ENCODE measurements at places on chromosomes 2 and 18.

DNA sequence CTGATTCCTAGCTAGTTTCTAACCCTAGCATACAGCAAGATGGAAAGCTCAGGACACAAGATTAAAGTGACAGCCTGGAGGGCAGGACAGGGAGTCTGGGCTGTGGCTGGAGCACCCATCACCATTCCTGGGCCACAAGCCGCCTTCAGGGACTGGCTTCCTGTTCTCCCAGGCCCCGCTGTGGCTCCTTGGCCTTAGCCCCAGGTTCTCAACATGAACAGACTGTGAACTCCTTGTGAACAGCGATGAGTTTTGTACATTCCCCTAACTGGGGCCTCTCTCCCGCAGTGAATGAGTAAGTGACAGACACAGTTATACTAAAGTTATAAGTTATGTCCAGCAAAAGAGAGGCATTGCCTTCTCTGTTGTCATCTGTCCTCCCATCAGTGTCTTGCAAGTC lies 35.9 kb upstream of the SLC14A1 start:
- DNase-seq: no peak

GRCh38 chr2:32941944-32942690 lies 4.6 kb upstream of the LTBP1 start:
- no peak for DNase-seq

- no peak for DNase-seq
Observed at GRCh38 chr2:201116959-201117734, 1.2 kb downstream of the CFLAR start.

DNA sequence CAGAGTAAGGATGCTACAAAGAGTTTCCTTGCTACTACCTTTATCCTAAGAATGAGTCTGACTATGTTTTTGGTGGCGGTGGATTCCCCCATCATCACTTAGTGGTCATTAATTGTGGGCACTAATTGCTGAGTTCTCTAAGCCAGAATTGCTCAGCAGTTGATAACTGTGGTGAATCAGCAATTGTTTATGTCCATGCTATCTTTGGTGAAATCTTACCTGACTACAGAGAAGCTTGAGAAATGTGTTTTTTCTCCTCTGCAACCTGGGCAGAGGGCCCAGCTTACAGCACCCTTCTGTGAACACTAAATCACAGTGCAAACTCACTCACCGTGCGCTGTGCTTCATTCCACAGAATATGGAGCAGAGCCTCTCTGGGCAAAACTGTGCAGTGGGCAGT lies 683.6 kb downstream of the CNTNAP5 start:
- DNase-seq: no peak

DNA sequence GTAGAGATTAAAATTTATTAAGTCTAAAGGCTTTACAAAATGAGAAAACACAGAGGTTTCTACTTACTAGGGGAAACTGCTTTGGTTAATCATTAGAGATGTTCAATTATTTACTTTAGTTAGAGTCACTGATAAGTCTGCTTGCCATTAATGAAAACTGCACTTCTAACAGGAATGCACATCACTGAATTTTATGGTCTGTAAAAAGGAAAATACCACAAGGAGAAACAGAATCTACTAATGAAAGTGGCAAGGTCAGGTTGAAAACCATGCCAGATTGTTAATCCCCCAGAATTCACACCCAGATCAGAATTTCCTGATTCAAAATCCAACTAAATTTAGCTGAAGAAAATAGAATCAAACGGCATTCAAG lies 90.5 kb upstream of the GRB14 start:
- DNase-seq: no peak

- no peak for DNase-seq
Observed at GRCh38 chr2:218278531-218279360, 8.4 kb downstream of the PNKD start.

- no peak for DNase-seq
Observed at GRCh38 chr2:190984595-190984994, 29.4 kb downstream of the STAT1 start.

DNA sequence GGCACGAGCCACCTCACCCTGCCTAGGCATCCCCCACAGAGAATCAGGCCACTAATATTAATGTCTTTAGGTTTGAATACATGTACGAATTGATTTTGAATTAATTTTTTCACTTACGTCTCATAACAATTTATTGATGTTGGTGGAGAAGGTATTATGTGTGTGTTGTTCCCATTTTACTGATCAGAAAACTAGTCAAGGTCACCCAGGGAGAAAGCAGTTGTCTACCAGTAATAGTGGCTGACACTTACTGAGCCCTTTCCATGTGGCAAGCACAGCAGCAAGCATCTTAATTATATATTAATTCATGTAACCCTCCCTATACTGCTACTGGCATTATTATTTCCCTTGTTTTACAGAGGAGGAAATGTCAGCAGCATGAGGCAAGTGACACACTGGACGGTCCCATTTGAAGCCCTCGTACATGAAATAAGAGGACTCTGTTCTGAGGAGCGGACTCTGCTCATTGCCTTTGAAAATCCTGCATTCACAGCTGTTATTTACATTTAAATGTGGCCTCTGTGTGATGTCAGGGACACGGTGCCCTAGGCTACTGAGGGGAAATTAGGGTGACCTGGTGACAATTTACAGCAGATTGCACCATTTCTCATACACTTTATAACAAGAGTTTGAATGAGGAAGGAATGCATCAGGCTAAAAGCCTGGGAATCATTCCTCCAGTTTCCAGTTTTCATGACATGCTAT lies 30.9 kb upstream of the KCNE4 start:
- DNase-seq: no peak

DNA sequence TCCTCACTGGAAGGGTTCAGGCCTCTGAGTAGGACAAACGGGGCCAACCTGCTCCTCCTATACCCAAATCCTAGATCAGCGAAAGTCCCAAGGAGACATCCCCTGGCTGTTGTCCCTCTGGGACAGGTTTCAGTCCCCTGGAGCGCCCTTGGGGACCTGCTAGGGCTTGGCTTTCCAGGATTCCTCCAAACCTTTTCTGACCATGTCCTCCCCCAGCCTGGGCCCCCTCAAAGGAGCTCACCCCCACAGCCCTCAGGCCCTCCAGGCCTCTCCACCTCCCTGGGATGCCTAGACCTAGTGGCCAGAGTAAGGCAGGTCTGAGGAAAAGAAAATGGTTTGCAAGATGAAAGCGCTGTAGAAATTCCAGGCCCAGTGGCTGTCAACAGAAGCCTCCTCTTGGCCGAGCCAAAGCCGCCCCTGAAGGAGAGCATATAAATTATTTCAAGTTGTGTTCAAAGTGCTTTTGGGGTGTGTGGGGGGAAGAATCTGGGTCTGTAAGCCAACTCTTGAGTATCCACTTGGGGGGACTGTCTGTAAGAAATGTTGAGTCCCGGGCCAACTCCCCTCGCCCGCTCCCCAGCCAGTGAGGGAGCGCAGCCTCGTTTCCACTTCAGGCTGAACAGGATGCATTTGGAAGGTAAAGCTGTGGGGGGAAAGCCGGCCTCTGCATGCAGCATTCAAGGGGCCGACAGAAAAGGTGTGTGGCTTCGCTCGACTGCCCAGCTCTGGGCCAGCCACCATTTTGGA lies 158.6 kb downstream of the DYSF start:
- peak; percentile 27 for DNase-seq

- no peak for DNase-seq
Observed at GRCh38 chr2:135948141-135948540, 37.3 kb downstream of the DARS1 start.

- DNase-seq: no peak
Observed at GRCh38 chr18:33781429-33781828, 203.4 kb downstream of the ASXL3 start.

DNA sequence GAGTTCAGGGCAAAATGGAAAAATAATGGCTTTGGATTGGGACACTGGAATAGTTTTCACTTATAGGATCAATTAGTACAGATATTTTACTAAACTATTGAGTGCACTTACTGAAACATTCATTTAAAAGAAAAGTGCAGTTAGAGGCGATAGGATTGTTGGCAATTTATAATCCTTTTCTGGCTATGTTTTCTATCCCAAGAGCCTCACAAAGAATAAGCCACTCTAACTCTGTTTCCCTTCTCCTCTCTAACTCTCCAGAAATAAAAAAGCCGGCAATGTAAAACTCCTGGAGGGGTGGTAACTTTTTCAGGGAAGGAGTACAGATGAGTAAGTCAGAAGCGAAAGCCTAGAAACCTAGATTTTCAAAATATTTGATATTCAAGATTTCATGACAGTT lies 91.3 kb downstream of the EPHA4 start:
- no peak for DNase-seq

DNA sequence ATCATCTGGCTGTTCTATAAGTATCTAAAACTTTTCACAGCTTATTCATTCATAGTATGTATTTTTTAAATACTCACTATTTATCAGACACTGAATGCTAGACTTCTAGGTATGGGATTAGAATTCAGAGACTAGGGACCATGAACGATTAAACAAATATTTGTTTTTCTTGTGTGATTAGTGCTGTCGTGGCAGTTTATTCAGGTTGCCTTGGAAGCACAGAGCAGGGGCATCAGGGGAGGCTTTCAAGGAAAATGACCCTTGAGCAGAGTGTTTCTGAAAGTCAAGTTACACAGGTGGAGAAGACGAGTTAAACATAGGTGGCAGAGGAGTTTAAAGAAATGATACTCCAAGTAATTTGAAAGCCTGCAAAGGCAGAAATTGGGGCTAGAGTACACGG lies 5.7 kb downstream of the SPOPL start:
- DNase-seq: no peak

DNA sequence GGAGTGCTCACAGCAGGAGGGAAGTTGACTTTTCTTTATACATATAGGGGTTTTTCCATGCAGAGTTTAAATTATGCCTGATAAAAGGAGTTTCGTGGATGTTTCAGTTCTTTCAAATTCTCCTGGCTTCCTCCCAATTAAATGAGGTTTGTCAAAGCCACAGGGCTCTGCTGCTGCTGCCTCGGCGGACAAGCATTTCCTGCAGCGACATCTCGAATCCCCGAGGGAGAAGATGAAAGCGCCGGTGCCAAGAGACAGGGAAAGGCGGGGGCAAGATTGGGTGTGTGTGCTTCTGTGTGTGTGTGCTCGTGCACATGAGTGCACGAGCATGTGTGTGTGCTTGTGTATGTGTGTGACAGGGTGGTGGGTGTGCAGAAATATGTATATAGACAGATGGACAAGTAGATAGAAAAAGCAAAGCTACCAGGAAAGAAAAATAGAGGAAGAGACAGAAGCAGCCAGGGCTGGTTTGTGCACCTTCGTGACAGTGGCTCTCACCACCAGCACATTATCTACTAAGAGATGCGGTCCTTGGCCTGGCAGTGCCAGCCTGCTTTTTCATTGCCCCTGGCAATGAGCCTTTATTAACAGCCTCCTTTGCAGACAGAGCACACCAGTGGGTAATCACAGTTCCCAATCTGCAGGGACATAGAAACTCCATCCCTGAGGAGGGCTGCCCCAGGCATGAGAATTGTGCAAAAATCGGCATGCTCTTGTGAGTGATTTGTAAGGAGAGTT lies 76.2 kb downstream of the CDK15 start:
- no peak for DNase-seq

GRCh38 chr18:55048892-55049291 lies 89.6 kb upstream of the CCDC68 start:
- no peak for DNase-seq

DNA sequence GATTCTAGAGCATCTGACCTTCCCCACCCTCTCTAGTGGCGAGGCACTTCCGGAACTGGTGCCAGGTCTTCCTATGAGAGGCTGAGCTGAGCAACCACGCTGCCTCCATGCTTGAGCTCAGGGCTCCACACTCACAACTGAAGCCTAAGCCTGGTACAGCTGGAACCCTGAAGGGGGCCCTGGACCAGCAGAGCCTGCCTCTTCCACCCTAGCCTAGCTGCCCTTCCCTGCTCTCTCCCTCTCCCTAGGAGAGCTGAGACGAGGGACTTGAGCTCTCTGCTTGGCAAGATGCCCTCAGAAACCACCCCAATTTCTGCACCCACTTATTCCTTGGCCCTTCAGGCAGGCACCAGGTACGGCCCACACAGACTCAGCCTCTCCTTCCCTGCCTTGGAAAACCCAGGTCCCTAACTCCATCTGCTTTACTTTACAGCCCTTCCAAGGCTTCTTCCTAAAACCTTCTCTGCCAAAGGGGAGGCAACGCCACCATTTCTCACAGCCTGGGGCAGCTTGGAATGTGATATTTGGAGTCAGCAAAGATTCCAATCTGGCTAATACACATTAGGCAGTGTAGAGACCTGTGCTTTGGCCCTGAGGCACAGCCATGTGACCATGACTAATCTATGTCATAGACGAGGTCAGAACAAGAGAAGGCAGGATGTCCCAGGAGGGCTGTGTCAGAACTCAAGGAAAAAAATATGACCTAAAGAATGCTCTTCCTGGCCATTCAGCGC lies 18.8 kb downstream of the COX7A2L start:
- DNase-seq: no peak

DNA sequence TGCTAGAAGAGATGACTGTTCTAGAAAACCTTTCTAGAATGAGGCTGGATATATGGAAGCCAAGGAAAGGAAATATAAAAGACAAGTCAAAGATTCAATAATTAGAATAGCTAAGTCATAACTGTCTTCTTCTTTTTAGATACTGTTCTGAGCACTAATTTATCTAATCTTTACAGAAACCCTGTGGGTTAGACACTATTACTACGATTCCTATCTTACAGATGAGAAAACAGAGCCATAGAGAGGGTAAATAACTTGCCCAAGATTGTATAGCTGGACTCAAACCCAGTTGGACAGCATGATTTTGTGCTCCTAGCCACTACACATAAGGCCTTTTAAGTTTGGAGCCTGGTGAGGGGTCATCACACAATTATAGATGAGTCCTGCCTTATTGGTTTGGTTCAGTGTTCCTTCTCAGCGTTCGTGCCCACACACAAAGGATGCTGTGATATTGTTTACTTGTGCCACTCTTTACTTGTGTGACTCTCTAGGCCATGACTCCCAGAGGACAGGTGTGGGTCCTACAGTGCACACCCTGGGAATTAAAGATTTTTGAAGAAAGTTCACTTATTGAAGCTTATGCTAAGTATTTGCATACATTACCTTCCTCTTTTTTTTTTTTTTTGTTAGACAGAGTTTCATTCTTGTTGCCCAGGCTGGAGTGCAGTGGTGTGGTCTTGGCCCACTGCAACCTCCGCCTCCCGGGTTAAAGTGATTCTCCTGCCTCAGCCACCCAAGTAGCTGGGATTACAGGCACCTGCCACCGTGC lies 153.7 kb downstream of the PRKCE start:
- DNase-seq: no peak

DNA sequence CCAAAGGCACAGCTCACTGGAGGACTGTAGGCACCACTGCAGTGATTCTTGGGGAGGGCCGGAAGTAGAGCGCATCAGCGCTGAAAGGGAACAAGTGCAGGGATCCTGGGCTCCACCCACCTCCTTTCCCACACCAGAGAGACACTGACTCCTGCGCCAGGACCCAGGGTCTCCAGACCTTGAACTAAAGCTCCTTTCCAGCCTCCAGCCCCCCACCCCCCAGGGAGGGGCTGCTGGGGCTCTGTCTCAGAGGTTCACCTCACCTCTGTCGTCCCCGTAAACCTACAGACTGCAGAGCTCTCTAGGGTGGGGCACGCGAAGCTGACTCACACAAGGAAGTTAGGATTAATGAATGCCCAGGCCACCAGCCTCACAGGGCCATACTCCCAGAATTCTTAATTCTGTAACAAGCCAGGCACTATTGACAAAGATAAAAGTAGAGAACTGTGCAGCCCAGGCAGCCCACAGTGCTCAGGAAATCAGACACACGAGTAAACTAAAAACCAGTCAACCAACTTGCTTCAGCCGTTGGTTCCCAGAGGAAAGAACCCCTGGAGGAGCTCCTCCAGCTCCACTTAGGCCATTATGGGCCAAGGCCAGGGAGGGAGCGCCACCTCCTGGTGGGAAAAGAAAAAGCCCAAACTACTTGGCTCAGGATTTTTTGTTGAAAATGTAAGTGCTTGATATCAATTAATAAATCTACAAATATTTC lies 45.1 kb upstream of the ACAA2 start:
- no peak for DNase-seq

Data from RWPE2 (cell line).